ENCODE measurements at places on chromosomes 4 and X.

GRCh38 chr4:1567519-1567807 lies 116.7 kb downstream of the FAM53A start:
- no peak for DNase-seq

GRCh38 chrX:134695999-134696398 lies 37.7 kb upstream of the PLAC1 start:
- DNase-seq: no peak

- no peak for DNase-seq
Observed at GRCh38 chr4:53721263-53721662, 130.0 kb upstream of the LNX1 start.

DNA sequence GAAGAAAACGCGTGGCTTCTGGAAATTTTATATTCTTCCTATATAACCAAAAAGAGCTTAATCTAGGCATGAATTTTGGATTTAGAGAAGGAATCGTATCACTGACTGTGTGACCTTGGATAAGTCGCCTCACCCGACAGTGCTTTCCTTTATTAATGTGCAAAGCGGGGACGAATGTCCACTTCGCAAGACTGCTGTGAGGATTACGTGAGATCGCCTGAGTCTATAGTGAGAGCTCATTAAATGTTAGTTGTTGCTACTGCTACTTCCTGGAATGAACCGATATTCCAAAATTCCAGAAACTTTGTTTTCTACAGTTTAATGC lies 448 bp upstream of the TBC1D8B start:
- no peak for DNase-seq

- DNase-seq: no peak
Observed at GRCh38 chr4:53605783-53606182, 14.5 kb upstream of the LNX1 start.

DNA sequence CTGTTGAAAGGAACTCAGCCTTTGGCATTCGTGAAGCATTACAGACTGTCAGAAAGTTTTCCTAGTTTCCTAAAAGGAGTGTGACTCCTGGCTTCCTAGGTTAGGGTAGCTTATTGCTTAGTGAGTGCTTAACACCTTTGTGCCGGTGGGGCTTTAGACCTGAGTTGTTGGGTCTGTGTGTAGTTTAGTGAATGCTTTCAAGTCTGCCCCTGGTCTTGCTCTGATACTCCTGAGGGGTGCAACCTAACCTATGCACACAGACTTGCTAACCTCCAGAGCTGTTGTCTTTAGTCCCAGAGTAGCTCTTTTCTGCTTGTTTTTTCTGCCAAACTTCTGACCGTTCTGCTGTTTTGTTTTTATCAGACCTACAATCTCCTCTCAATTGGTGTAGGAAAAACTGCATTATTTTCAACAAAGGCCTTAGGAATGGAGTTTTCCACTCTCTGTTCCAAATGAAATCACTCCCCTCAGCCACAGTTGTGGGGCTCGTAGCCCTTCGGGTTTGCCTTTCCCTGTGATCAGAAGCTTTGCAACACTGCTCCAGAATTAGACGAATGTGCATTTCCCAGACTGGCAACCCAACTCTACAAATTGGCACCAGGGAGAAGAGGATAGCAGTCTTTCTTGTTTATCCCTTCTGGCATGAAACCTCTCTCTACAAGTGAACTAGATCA lies 1399.1 kb upstream of the PCDH7 start:
- no peak for DNase-seq

DNA sequence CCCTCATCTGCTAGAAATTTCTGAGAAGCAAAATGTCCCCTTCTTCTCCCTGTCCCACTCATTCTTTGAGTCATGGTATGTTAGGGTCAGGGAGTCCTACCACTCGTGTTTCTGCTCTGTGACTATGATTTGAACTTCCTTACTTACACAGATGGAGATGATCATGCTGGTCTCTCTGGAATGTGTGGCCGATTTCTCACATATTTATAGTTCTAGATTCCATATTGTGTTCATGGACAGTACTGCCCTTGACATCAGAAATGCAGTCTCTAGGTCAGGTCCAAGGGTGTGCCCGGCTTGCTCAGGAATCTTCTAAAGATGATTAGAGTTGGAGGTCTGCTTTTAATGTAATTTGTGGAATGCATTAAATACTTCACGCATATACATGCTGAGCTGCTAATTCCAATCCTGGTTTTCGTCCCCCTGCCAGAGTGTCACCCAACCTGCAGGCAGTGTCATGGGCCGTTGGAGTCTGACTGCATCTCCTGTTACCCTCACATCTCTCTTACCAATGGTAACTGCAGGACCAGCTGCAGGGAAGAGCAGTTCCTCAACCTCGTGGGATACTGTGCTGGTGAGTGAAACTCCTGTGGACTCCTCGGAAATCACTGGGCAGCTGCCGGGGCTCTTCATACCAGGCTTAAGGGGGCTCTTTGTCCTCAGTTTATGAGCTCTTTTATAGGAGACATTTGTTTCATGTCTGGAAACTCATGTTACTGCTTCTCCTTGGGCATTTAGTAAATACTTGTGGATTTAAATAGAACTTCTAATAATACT lies 214.1 kb upstream of the ANXA3 start:
- no peak for DNase-seq

DNA sequence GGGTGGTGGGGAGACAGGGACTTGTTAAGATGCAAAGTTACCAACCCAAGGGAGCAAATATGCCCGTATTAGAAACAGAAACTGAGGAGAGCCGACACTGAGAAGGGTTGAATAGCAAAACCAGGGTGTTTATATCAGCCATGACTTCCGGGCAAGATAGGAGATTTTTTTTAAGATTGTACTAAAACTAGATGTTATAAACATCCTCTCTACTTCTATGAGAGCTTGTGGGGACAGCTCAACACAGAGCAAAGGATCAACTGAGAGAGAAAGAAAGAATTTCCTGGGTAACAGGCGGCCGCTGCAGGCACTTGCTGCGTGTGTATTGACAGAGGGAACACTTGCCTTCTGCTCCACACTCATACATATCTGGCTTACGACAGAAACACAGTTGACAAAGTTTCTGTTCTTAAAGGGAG lies 49.1 kb upstream of the FBXW7 start:
- DNase-seq: no peak

- no peak for DNase-seq
Observed at GRCh38 chr4:88957570-88957969, 99.4 kb downstream of the FAM13A start.

GRCh38 chr4:15737255-15737654 lies 34.4 kb downstream of the BST1 start:
- no peak for DNase-seq

GRCh38 chr4:90190525-90190924 lies 63.3 kb downstream of the CCSER1 start:
- DNase-seq: no peak

DNA sequence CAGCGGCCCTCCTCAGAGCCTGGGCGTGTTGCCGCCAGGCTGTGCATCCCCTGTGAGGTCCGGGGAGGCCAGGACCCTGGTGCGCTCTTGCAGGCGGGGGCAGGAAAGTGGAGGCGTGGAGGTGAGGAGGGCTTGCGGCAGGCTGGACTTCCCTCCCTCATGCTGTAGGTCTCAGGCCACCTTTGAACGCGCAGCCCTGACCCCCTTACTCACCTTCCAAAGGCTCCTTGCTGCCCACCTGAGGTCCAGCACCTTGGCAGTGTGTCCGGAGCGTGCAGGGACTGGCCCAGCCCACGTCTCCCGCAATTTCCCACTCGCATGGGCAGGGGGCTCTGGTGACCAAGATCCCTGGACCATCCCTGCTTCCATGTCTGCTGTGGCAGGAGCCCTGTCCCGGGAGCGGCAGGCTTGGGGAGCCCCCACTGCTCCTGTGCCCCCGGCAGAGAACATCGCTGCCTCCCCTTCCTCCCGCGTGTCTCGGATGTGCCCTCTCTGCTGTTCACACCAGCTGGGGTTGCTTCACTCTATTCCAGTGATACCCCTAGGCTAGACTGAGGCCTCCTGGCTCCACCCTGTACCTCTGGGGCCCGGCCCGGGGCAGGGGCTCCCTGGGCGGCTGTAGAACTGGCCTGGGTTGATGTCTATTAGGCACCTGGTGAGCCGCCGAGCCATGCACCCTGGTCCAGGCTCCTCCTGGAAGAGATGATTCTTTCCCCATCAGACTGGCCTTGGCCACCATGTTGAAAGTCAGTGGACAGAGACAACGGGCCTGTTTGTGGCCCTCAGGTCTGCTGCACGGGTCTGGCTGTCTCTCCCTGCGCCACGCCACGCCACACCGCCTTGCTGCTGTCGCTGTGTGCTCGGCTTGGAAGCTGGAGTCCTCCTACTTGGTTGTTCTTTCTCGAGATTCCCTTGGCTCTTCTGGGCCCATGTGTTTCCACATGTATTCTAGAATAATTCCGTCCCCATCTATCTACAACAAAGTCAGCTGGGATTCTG lies 95.4 kb upstream of the ADRA2C start:
- no peak for DNase-seq

GRCh38 chrX:39238006-39238405 lies 436.7 kb downstream of the MID1IP1 start:
- no peak for DNase-seq

DNA sequence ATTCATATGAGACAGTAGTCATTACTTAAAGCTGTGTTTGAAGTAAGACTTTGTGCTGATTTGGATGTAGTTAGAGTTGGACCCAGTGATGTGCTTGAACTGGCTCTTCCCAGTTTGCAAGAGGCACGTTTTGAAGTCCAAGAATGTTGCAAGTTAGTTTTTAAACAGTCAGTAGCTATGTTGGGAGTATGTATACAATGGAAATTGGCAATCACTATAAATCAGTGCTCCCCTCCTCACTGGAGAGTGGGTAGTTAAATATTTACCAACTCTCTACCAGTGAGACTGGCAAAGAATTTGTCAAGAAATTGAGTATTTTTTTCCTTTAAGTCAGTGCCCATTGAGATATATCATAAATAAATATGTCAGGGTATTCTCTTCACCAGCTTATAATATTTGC lies 191.9 kb upstream of the SPRY1 start:
- DNase-seq: no peak

- no peak for DNase-seq
Observed at GRCh38 chrX:28880136-28880535, 292.9 kb downstream of the IL1RAPL1 start.

- no peak for DNase-seq
Observed at GRCh38 chr4:169573889-169574288, 38.5 kb downstream of the NEK1 start.

GRCh38 chrX:47523297-47523696 lies 37.7 kb upstream of the ARAF start:
- DNase-seq: peak; percentile 54

GRCh38 chrX:38627683-38628082 lies 66.3 kb downstream of the TSPAN7 start:
- no peak for DNase-seq

GRCh38 chr4:26936284-26937065 lies 75.8 kb downstream of the STIM2 start:
- DNase-seq: no peak

DNA sequence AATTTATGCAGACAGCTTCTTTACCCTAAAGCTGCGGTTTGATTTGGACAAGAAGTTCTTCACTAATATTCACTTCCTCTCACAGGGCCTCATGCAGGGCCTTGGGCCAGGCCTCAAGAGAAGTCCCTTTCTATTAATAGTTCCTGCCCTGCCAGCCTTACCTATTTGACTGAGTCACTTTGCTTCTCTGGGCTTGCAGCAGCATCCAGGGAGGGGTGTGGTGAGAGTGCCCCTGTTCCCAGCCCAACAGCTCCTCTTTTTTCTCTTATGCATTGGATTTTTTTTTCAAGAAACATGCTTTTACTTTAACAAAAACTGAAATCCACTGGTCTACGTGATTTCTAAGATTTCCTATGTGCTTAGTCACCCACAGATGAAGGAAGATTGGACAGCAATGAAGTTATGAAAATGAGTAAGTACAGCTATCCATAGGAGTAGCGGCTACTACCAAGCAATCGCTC lies 26.7 kb downstream of the FAM156B start:
- DNase-seq: no peak

GRCh38 chr4:155545456-155545855 lies 121.2 kb upstream of the GUCY1A1 start:
- no peak for DNase-seq

DNA sequence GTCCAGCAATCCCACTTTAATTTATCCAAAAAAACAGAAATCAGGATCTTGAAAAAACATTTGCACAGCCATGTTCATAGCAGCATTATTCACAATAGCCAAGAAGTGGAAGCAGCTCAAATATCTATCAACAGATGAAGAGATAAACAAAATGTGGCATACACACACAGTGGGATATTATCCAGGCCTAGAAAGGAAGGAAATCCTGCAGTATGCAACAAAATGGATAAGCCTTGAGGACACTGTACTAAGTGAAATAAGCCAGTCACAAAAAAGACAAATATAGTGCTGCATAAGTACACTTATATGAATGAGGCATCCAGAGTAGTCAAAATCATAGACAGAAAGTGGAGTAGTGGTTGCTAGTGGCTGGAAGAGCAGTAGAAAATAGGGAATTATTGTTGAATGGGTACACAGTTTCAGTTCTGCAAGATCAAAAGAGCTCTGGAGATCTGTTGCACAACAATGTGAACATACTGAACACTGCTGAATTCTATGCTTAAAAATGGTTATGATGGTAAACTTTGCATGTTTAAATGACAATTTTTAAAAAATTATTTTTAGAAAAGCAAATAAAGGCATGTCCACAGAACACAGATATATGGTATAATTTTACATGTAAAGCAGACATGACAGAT lies 25.6 kb downstream of the CHM start:
- no peak for DNase-seq

GRCh38 chr4:37241647-37242046 lies 2.9 kb upstream of the NWD2 start:
- no peak for DNase-seq

- no peak for DNase-seq
Observed at GRCh38 chr4:164483711-164484110, 270.2 kb upstream of the SMIM31 start.

GRCh38 chr4:22596409-22596808 lies 80.5 kb upstream of the ADGRA3 start:
- DNase-seq: no peak

DNA sequence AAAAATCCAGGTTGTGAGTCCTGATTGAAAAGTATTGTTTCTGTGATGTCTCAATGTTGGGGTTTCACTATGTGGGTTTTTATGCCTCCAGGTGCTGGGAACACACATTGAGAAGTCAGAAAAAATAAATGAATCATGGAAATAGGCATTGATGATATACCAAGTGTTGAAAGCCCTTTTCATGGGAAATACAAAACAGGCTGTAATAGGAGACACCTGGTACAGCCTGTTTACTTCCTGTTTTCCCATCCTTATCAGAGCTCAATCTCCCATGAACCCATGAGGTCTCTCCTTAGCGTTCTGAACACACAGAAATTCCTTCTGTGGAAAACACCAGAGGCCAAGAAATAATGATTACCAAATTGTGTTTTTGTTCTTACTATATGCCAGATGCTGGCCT lies 106.3 kb upstream of the BOD1L1 start:
- no peak for DNase-seq

DNA sequence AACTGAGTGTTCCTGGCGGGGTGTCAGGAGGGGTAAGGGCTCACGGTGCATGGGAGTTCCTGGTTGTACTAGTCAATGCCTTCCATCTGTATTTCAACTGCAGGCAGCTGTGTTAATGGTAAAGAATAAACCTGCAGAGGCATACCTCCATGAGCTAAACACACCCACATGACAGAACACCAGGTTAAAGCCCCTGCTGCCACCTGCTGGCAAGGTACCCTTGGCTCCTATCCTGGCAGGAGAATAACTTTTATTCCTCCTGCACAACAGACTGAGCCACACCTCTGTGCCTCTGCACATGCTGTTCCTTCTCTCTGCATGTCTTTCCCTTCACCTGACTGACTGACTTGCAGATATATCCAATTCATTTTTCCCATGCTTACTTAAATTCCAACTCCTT lies 11.1 kb downstream of the ITIH6 start:
- DNase-seq: no peak

- no peak for DNase-seq
Observed at GRCh38 chr4:16122784-16123183, 39.0 kb upstream of the PROM1 start.

All from NCI-H187 (cell line).